ENCODE measurements at places on chromosomes 4 and X. TPM values are rescaled to one million over a fixed set of nuclear protein-coding genes. Genes with fewer than 3 reads are reported as not detected.

Gene C4orf51
- total RNA-seq = not detected

Gene NEUROG2
- total RNA-seq = not detected

Gene IDUA
- total RNA-seq = 27.7 TPM

Gene NLRP2B
- total RNA-seq = not detected
